Stimulated activated CD8-positive, alpha-beta memory T cell treated with anti-CD3 and anti-CD28 coated beads, Interleukin-15, amount 100 ng/mL, for 48 hours (primary cell): ENCODE measurements at places on chromosomes 7 and 10.
A peak's percentile ranks its signal among the peaks of the same experiment; 100 is the strongest.

- no peak for DNase-seq
These were observed 29.2 kb upstream of the IL15RA start for GRCh38 chr10:6006546-6006945.

DNA sequence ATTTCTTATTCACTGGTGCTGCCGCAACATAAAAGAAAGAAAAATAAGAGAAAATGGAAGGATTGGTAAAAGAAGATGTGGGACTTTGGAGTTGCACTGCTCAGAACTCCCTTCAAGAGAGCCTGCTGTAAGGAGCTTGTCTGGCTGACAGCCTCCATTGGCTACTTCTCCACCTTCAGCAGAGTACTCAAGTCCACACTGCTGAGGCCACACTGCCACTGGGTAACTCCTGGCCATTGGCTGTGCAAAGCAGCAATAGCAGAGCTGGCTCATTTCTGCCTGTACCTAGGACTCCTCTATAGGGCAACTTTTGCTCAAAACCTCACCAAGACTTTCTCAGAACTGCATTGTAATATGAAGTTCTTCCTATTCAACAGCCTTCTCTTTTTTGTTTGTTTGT lies 38.7 kb upstream of the PCLO start:
- DNase-seq: no peak

DNA sequence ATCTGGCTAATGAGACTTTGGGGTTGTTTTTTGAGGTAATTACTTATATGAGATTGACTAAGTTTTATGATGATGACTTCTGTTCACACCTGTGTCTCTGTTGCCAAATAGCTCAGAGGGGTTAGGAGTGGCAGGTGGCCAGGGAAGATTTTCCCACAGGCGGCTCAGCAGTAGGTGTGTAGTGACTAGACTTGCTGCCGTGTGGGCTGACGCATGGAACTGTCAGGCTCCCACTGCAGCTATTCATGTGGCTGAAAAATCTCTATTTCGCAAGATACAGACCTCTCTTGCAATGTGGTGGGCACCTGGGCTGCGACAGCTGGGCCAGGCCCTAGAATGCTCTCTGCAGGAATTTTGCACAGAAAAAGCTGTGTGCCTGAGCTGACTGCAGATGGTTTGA lies 1.4 kb downstream of the CPA4 start:
- DNase-seq: no peak

DNA sequence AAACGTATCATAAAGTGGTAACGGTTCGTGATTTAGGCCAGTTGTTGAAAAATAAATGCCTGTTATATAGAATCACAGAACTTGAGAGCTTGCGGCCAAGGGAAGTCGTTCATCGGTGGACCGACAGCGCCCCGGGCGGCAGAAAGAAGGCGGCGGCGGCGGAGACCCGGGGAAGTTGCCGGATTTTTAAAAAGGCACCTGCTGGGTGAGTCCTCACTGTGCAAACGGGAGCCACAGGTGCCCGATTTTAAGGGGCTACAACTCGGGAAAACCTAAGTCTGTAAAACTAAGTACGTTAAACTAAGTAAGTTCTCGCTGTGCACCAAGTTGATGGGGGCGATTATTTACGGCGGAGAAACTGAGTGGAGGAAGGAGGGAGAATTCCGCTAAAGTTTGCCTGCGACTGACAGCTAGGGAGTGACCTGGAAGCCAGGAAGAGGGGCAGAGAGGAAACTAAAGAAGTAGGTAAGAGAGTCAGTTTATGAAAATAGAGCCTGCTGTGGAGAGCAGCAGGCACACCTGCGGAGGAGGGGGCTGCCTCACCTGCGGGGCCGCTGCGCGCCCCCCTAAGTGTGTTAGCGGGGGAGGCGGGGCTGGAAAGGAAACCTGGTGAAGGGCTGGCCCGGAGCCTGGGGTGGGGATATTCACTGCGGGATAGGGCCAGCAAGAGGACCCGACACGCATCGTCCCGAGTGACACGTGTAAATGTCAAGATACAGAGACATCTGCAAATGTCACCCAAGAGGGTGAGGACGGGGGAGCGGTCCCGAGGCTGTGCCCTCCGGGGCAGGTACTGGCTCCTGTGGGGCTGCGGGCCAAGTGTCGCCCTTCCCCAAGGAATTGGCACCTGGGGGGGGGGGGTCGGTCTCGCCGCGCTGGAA lies 996 bp downstream of the ADAM12 start:
- DNase-seq: peak; percentile 4

GRCh38 chr10:28305553-28305952 lies 2.7 kb upstream of the MPP7 start:
- DNase-seq: no peak

DNA sequence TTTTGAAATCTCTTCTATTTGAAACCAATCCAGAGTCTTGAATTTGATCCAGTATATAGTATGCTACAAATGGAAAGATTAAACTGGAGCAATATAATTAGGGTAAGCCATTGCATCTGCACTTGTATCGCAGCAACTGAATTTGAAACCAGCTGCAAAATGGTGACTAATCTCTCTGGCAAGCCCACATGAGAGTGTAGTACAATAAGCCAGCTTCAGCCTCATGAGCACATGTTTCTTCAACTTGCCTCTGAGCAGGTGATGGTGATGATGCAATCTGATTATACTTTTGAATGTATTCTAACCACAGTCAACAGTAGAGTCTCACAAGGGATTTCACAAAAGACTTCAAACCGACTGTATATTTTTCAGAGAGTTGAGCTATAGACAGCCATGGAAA lies 829 bp upstream of the RPA3 start:
- DNase-seq: peak; percentile 35

DNA sequence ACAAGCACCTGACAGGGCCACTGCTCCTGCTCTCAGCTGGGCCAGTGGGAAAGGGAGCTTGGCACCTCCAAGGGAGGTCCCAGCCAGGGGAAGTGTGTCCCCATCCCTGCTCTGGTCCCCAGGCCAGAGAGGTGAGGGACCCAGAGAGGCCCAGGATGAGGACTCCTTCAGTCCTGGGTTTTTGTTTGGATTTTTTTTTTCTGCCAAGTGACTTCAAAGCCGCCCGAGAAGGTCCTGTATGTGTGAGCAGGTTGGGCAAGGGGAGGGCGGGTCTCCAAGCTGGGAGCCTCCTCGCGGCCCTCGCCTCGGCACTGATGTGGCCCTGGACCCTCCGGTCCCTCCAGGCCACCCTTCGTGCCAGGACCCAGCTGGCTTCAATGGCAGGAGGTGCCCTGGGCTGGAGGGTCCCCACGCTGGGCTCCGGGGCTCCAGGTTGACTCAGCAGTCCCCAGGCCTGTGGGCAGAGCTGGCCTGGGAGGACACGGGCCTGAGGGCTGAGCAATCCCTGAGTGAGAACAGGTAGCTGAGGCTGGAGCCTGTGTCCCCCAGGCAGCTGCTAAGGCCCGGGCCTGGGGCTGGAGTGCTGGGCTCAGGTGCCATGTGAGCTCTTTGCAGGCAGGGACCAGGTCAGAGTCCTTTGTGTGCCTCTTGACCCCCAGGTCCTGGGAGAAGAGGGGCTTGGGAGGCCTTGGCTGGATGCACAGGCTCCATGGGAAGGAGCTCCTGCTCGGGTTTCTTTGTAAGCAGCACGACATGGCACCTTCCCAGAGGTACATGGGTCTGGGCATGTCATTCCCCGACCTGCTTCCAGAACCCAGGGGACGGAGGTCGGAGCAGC lies 140.6 kb downstream of the FAM53B start:
- no peak for DNase-seq

DNA sequence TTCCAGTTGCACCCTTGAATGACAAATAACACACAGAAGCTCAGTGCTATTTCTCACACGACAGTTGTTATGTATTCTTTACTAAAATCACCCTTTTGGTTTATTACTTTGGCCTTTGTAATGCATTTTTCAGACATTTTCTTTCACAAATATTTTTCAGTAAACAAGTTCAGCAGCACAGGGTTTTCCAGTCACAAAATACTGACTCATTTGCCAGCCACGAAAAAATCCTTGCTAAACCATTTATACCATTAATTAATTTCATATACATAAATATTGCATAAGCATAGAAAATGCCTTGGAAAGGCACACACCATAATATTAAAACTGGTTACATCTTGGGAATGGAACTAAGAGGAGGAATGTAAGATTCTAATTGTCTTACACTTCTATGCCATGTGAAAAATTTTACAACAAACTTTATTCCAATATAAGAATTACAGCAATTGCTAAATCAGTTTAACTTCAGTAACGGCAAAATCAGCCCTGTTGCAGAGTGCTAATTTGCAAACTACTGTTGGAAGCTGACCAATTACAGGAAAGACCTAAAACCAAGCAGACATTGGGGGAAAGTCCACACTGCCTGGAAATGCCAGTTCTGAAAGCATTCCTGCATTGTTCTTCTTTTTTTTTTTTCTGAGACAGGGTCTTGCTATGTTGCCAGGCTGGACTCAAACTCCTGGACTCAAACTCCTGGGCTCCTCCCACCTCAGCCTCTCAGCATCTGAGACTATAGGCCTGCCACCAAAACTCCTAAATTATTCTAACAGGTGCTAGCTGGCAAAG lies 31.6 kb upstream of the PBLD start:
- no peak for DNase-seq

DNA sequence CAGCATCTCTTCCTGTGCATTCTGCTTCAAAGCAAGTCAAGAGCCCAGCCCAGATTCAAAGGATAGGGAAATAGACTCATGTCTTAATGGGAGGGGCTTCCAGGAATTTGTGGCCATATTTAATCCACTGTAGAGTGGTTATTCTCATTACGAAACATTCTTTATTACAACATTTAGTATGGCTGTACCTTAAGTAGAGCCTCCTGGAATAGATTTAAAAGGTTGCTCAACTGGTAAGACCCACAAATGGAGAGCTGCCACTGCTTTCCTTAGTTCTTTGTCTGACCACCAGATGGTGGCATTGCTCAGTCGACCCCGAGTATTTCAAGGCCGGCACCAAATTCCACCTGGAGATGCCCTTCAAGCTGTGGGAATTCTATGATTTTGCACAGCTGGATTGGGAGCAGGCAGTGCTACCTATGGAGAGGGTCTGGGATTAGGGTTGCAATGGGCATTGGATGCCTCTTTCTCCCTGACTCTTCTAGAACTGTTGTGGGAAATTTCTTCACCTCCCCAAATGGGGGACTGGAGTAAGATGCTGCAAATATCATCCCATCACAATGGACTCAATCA lies 102.2 kb downstream of the RBM20 start:
- DNase-seq: no peak

DNA sequence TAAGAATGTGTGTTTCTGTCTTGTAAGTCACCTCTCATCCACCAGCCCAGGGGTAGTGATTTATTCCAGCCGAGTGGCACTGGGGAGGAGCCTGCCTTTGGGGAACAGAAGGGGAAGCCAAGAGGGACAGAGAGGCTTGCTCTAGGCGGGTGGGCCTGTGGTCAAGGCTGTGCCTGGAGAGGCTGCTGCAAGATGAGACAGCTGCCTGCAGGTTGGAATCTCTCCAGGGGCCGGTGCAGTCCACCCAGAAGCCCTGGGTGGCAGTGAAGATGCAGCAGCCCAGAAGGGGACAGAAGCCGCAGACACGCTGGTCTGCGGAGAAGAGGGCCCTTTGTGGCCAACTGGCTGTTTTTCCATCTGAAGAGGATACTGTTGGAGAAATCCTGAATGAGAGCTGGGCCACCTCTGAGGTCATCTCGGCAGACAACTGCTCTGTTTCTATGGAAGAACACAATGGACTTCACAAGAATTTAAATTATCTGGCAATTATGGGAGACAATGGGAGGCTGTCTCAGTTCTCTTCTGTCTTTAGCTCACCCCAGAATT lies 175.7 kb downstream of the GFRA1 start:
- no peak for DNase-seq

GRCh38 chr10:117262291-117262902 lies 21.5 kb downstream of the SLC18A2 start:
- no peak for DNase-seq

DNA sequence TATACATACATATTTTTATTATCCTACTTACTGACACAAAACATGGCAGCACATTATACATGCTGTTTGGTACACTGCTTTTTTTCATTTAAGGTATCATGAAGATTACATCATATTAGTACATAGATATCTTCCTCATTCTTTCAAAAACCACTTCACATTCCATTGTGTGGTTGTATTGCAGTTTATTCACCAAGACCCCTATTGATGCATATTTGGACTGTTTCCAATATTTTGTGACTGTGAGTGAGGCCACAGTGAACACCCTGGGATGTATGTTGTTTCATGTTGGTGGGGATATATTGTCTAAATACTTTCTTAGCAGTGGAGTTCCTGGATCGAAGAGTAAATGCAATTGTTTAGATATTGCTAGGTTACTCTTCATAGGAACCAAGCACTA lies 39.0 kb downstream of the TFAM start:
- no peak for DNase-seq

DNA sequence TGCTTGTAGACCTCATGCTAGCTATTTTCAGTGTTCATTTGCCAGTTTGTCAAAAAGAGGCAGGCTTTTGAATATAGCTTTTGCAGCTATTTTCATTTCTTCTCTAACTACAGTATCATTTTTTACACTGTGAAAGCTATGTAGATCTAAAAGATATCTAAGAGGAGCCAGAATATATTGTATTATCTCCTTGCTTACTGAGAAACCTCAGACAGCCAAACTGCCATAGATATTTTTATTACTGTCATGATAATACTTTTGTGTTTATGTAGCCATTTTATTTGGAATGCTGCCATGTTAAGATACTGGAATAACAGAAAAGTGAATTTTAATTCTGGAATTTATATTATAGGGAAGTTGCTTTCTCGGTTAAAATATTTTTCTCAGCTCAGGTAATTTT lies 37.2 kb downstream of the ANKIB1 start:
- no peak for DNase-seq

DNA sequence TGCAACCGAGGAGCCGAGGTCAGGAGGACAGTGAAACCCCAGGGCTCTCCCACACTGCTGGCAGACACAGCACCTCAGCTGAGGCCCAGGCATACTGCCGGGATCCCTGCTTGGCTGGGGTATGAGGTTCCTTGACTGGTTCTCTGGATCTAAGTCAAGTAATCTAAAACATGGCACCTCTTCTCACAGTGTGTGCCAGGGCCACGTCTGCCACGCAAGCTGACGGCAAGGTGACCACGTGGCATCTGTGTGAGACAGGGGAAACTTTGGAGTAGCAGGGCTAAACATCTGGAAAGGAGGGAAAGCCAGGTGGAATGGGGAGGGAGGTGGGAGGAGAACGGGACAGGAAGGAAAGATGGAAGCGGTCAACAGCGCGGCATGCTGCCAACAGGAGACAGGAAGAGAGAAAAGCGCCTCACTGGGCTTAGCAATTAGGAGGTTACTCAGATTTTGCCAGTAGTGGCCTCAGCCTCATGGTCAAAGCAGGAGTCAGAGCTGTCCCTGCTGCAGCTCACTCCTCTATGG lies 103.7 kb downstream of the CXCL12 start:
- no peak for DNase-seq
